ENCODE measurements at places on chromosomes 16 and 17. TPM values are rescaled to one million over a fixed set of nuclear protein-coding genes. Genes with fewer than 3 reads are reported as not detected.
A peak's percentile ranks its signal among the peaks of the same experiment; 100 is the strongest.

DNA sequence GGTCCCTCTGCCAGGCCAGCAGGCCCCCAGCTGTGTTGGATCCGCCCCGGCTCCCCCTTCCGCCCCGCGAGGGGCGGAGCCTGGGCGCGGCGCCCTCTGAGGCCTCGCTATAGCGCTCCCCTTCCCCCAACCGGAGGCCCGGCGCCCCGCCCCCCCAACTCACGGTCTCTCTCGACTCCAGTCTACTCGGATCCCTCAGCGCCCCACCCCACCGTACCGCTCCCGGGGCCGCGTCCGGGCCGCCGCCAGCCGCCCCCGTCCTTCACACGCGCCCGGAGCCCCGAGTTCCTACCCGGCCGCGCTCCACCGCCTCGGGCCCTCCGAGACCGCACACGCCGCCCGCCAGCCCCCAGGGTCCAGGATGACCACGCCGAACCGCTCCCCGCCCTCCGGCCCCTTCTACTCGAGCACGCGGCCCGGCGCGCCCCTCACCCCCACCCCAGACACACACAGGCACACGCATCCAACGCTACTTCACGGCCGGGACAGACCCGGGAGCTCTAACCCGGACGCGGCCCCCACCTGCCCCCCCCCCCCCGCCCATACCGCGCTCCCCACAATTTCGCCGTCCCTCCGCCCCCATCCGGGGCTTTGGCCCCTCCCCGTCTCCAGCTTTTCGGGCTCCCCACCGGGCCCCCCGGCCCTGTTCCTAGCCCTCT lies 1.4 kb downstream of the PHF23 start:
- H3K36me3 ChIP-seq = no peaks in the 10 kb centered on the region
- peaks cover 9% of the 10 kb centered on the region for H3K4me1 ChIP-seq
- peak; percentile 91 for DNase-seq
- peak overlapping the region; percentile 98 for H3K4me3 ChIP-seq
- H3K27ac ChIP-seq = peak overlapping the region; percentile 92

DNA sequence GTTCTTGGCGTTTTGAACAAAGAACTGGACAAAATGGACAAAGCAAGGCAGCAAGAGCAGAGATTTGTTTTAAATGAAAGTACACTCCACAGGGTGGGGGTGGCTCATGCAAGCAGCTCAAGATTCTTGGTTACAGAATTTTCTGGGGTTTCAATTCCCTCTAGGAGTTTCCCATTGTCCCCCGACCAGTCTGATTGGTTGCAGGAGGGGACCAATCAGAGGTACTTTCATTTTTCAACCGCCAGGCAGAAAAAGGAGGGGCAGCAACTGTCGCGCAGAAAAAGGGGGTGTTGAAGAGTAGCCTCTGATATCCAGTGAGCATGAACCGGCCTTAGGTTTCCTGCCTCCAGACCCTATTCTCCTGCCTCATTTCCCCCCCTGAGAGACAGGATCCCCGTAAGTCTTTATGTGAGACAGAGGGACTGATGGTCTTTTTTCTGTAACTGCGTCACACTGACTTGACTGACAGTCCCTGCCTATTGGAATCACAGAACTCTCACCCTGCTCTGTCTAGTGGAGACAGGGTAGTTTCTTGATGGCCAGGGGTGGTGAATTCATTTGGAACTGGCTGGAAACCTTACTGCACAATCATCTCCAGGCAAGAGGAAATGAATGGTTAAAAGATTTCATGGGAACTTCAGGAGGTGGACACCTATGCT lies 59.4 kb upstream of the ALOX12 start:
- H3K4me1 ChIP-seq = no peaks in the 10 kb centered on the region
- H3K27me3 ChIP-seq = no peaks in the 10 kb centered on the region
- H3K36me3 ChIP-seq = no peaks in the 10 kb centered on the region

DNA sequence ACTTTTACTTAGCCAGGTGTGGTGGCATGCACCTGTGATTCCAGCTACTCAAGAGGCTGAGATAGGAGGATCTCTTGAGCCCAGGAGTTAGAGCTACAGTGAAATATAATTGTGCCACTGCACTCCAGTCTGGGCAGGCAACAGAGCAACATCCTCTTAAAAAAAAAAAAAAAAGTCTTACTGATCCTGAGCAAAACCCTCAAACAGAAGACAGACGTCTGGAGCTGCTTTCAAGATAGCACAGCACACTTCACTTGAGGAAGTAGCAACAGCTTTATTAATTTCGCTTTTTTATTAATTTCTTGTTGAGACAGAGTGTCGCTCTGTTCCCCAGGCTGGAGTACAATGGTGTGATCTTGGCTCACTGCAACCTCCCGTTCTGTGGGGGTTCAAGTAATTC lies 10.2 kb upstream of the GGA2 start:
- no peak for DNase-seq
- no peak overlapping the region for H3K4me3 ChIP-seq
- H3K27me3 ChIP-seq = no peaks in the 10 kb centered on the region

DNA sequence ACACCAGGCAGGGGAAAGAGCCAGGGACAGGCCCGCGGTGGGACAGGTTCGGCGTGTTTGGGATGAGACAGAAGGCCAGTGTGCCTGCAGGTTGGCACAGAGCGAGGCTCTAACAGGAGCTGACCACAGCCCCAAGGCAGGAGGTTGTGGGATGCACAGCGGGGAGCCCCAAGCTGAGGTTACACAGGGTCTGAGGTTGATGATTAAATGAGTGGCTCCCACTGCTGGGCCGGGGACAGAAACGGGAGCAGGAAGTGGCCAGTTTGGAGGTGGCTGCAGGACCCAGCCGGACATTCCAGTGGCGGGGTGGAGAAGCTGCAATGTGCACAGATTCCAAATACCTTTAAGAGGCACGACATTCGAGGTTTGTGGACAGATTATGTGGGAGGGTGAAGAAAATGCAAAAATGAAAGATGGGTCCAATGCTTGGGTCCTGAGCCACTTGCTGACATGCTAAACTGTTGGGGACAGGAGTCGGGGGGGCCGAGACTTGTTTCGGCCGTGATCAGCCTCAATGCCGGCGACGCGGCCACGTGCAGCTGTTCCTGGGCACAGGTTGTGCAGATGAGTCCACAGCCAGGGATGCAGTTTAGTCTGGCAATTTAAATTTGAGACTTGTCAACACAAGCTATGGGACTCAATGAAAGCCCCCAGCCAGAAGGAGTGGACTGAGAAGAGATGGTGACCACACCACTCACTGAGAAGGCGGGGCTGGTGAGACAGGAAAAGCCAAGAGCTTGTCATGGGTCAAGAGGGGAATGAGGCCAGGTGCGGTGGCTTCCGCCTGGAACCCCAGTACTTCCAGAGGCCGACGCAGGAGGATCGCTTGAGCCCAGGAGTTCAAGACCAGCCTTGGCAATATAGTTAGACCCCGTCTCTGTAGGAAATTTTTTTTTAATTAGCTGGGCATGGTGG lies 8.7 kb downstream of the ENPP7 start:
- no peak overlapping the region for H3K4me3 ChIP-seq
- H3K4me1 ChIP-seq = no peaks in the 10 kb centered on the region
- no peaks in the 10 kb centered on the region for H3K27me3 ChIP-seq

DNA sequence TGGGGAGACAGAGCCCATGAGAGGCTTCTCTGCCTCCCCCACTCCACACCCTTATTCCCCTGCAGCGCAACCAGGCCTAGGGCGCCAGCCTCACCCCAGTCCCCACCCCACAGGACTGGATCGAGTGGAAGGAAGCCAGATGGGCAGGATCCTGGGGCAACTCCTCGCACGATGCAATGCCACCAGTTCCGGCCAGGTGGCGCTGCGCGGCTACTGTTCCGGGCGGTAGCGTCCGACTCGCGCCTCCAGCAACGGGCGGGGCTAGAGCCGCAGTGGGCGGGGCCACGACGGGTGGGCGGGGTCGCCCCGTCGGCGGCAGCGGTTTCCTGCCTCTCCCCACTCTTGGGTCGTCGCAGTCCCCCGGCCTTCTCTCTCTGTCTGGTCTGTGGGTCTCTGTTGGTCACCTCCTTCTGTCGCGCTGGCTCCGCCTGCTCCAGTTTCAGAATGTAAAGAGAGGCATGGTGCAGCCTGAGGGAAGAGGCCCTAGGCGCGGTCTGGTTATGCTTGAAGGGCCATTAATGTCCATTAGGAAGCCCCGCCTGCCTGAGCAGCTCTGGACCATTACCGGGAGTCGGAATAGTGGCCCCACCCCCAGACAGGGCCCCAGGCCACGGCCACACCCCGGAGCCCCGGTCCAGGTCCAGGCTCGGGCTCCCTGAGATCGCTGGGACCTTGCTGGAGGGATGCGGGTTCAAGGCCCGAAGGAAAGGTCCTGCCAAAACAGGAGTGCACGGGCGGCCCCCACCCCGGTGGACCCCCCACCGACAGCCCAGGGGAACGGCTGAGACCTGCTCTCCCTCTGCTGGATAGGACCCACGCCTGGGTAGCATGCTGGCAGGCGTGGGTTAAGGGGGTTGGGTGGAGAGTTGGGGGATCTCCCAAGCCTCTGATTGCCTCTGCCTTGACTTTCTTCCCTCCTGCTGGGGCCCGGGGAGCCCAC lies 3.3 kb upstream of the NHERF2 start:
- peak; percentile 90 for DNase-seq
- no peaks in the 10 kb centered on the region for H3K36me3 ChIP-seq
- peaks cover 18% of the 10 kb centered on the region for H3K27me3 ChIP-seq
- peaks cover 4% of the 10 kb centered on the region for H3K4me1 ChIP-seq
- H3K4me3 ChIP-seq = peak overlapping the region; percentile 40
- H3K27ac ChIP-seq = peak overlapping the region; percentile 76

DNA sequence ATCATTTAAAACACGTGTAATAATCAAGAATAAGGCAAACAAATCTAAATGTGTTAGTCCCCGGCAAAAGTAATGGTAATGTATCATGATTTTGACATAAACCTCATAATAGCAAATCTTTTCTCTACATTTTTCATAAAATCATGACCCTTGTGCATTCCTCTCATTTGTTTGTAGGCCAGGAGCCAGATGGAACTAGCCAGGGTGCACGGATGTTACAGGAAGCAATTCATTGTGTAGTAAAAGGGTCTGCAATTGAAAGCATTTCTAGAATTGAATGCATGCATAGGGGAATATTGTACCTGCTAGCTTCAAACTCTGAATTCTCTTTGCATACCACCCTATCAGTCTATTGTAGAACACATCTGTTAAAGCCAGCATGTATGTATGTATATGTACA lies 66.6 kb downstream of the CNTNAP4 start:
- no peaks in the 10 kb centered on the region for H3K27me3 ChIP-seq
- no peaks in the 10 kb centered on the region for H3K36me3 ChIP-seq
- no peaks in the 10 kb centered on the region for H3K4me1 ChIP-seq
- H3K4me3 ChIP-seq = no peak overlapping the region
- no peak for DNase-seq
- H3K27ac ChIP-seq = no peak overlapping the region

TEX14 gene
- total RNA-seq = not detected
